ENCODE measurements at places on chromosomes 12 and 14.

- no peak for DNase-seq
Measured at GRCh38 chr14:54435500-54435981, 5.6 kb downstream of the CNIH1 start.

DNA sequence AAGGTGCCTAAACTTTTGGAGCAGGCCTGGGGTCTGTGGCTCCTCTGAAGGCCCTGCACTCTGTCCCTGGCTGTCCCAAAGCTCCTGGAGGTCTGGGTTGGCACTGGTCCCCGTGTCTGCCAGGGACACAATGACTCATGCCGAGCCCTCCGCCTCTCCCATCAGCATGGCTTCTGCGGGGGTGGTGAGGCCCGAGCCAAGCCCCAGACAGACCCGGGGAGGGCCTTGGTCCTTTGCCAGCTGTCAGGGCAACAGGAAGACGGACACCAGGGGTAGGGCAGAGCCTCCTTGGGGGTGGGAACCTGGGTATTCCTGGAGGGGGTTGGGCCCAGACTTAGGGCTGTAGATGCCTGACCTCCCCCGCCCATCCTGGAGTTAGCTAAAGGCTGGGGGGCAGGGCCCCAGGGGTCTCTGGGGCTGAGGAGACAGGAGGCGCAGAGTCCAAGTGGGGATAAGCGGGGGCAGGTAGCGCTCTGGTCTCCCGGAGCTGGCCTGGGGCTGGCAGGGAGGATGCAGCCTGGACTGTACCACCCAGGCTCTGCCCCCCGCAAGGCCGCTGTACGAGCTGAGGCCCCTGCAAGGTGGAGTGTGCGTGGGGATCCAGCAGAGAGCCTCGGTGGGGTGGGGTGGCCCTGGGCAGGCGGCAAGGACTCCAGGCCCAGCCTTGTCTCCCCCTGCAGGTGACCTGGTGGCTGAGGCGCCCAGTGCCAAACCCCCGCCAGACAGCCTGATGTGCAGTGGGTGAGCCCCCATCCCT lies 16.4 kb upstream of the PUS1 start:
- DNase-seq = peak; percentile 64

DNA sequence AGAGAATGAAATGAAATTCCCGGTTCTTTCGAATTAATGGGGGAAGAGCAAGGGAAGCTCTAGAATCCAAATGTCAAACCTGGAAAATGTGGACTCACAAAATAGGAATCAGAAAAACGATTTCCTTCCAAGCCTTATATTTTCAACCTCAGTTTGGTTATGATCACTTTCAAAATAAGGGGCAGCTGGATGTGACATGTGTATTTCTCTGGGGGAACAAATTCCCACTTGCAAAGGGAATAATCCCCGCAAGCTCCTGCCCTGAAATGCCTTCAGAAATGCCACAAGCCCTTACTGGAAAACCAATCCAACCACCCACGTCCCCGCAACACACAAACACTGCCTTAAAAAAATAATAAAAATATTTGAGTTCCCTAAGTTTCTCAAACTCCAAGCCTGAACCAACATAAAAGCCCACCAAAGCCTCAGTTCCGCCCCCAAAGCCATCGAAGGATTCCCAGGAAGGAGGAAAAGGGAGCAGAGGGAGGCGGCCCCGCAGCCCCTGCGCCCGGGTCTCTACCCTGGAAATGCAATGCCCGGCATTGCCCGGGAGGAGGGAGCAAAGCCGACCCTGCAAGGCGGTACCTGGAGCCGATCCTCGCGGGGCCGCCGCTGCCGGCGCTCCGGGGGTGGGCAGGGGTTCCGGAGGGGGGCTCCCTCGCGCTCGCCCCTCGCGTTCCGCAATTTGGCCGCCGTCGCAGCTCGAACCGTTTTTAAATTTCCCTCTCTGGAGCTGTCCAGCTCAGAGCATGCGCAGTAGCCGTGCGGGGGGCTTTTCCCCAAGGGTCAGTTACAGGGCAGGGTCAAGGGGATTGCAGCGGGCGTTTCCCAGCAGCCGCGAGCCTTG lies at the start of gene FOXN4:
Gene FOXN4, minus strand, starts transcription at position 751 of the 847 bp plus-strand sequence. CDS start 963 bp downstream, outside the sequence.
- DNase-seq = no peak

GRCh38 chr12:1662761-1663439 lies 28.0 kb upstream of the ADIPOR2 start:
- DNase-seq = peak; percentile 91

GRCh38 chr14:96824283-96824682 lies 27.1 kb downstream of the VRK1 start:
- no peak for DNase-seq

DNA sequence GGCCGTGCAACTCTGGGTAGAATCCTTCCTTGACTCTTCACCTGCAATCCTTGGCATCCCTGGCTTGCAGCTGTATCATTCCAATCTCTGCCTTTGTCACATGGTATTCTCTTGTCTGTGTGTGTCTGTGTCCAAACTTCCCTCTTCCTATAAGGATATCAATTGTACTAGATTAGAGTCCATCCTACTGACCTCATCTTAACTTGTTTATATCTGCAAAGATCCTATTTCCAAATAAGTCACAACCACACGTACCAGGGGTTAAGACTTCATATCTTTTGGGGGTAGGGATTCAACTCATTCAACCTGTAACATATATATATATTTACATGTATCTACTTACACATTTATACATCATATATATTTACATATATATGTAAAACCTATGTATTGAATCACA lies 29.6 kb upstream of the RASSF3 start:
- DNase-seq = no peak

GRCh38 chr14:105486974-105487448 lies 325 bp downstream of the CRIP1 start:
- DNase-seq = no peak

- no peak for DNase-seq
Measured at GRCh38 chr12:89514751-89515150, 9.8 kb downstream of the GALNT4 start.

GRCh38 chr14:103668117-103668516 lies 39.1 kb downstream of the KLC1 start:
- no peak for DNase-seq

GRCh38 chr14:77616133-77616453 lies 344 bp downstream of the SPTLC2 start:
- no peak for DNase-seq

GRCh38 chr14:63383776-63384367 lies 65.1 kb upstream of the GPHB5 start:
- DNase-seq = no peak

- DNase-seq = no peak
Measured at GRCh38 chr14:79552778-79553177, 658.5 kb downstream of the DIO2 start.

DNA sequence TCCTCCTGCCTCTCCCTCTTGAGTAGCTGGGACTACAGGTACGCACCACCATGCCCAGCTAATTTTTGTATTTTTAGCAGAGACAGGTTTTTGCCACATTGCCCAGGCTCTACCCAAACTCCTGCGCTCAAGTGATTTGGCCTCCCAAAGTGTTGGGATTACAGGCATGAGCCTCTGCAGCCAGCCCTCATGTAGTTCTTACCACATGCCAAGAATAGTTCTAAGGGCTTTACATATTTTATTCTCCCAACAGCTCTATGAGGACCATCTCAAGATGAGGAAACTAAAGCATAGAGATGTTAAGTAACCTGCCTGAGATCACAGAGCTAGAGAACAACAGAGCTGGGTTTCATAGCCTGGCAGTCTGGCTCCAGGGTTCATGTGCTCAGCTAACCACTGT lies 37.9 kb upstream of the ALDH2 start:
- DNase-seq = no peak

Data from stomach (tissue), 19 donors.